Fibroblast of lung (primary cell): ENCODE measurements at places on chromosomes 2 and 18. TPM values are rescaled to one million over a fixed set of nuclear protein-coding genes. Genes with fewer than 3 reads are reported as not detected.
A peak's percentile ranks its signal among the peaks of the same experiment; 100 is the strongest.

Gene IGFBP5
- total RNA-seq: 783 and 1,100 TPM in 2 replicates

Gene FOXD4L1
- total RNA-seq: 0.17 and 0.26 TPM in 2 replicates

Gene PAX8
- 0.50 and 0.51 TPM in 2 replicates for total RNA-seq

Gene CGREF1
- total RNA-seq: 2.3 and 10.0 TPM in 2 replicates

Gene LYG2
- total RNA-seq: not detected in 2 replicates

Gene CNTNAP5
- not detected in 2 replicates for total RNA-seq

Gene IL18RAP
- total RNA-seq: under 0.01 TPM in 1 of 2 replicates, not detected in the other

Gene KCNE4
- 11.0 and 25.3 TPM in 2 replicates for total RNA-seq

Gene ABCG5
- not detected in 2 replicates for total RNA-seq

Gene NCKAP5
- 1.0 and 2.6 TPM in 2 replicates for total RNA-seq

Gene ANKRD30B
- under 0.01 and 0.33 TPM in 2 replicates for total RNA-seq

Gene SERPINB13
- total RNA-seq: not detected in 2 replicates

Gene SLC30A3
- under 0.01 TPM in 1 of 2 replicates, not detected in the other for total RNA-seq

Gene GALNT3
- total RNA-seq: 0.26 and 0.66 TPM in 2 replicates

Gene CNRIP1
- total RNA-seq: 34.7 and 39.8 TPM in 2 replicates

Gene MAPRE2
- 8.2 and 18.5 TPM in 2 replicates for total RNA-seq

Gene FAM110C
- total RNA-seq: 0.26 TPM in 1 of 2 replicates, not detected in the other

Gene ANKRD30BL
- not detected in 2 replicates for total RNA-seq

GRCh38 chr2:216490061-216490460, 8.6 kb upstream of the RPL37A start:
- DNase-seq: peak; percentile 81

DNA sequence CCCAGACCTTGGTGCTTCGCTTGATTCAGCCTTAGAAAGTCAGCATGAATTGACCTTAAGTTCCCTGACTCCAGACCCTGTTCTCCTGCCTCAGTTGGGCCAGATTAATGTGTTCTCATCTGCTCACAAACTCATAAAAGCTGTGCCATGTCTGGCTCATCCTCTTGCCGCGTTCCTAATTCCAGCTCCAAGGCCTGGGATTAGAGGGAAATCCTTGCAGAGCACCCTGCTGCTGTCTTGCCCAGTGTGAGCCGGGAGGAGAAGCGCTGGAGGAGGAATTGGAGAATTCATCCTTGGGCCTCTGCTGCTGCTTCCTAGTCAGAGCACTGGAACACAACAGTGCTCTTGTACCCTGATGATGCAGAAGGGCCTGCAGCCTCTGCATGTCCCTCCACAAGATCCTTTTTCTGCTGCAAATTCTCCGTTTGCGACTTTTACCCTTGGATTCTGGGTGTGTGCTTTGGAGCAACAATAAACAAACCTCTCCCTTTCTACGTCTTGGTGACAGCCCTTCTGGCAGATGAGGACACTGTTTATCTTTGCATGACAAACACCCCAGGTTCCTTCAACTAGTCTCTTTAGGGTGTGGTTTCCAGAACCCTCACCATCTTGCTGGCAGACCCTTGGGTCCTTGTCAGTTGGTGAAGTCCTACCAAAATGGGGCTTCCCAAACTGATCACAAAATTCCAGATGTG, 46.9 kb upstream of the CNGA3 start:
- DNase-seq: no peak

- peak; percentile 34 for DNase-seq
Measured at GRCh38 chr18:12839526-12840196, 44.4 kb downstream of the PTPN2 start.

- peak; percentile 55 for DNase-seq
Measured at GRCh38 chr2:135685361-135685760, 56.3 kb upstream of the UBXN4 start.

DNA sequence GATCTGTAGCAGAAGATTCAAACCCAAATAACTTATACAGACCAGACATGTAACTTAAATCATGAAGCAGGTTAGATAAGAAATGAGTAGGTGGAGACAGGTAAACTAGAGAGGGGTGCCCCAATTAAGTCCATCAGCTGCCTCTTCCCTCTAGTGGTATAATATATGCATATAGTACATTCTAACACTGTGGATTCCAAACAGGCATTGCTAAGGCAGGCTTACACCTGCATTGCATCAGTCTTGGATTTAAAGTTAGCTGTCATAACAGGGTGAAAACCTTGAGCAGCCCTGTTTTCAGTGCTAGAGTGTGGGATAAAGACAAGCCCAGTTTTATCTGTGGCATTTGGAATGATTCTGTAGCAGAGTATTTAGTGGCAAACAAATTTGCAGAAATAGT, 63.4 kb downstream of the NYAP2 start:
- DNase-seq: peak; percentile 11

DNA sequence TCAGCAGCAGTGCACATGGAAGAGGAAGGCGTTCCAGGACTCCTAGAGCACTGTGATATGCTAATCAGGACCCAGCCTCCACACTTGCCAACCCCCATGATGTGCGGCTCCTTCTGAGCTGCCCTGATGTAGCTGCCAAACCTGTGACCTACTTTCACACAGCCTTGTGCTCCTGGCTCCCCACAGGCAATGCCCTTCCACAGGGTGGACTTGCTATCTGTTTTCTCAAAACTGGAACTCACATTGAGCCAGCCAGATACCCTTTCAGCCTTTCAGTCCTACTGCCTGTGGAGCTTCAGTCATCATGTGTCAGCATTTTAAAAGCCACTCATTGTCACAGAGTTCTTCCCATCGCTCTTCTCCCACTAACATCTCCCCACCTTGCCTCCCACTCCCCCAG, 181.6 kb downstream of the AFF3 start:
- DNase-seq: no peak

DNA sequence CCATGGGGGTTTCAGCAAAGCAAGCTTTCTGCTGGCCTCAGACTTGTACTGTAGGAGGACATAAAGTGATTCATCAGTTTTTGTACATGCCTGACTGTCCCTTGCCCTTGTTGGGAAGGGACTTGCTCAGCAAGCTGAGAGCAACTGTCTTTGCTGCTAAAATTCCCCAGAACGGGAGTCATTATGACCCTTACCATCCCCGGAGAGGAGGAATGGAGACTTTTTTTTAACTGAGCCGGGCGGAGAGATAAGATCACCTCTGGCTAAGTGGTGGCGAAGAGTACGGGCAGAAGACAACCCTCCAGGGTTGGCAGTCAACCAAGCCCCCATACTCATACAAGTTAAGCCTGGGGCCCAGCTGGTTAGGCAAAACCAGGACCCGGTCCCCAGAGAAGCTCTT, 20.4 kb upstream of the NAGK start:
- DNase-seq: no peak

GRCh38 chr2:165549619-165550018, 80.1 kb downstream of the CSRNP3 start:
- DNase-seq: no peak

GRCh38 chr2:159879051-159879604, 81.1 kb upstream of the CD302 start:
- DNase-seq: peak; percentile 73

DNA sequence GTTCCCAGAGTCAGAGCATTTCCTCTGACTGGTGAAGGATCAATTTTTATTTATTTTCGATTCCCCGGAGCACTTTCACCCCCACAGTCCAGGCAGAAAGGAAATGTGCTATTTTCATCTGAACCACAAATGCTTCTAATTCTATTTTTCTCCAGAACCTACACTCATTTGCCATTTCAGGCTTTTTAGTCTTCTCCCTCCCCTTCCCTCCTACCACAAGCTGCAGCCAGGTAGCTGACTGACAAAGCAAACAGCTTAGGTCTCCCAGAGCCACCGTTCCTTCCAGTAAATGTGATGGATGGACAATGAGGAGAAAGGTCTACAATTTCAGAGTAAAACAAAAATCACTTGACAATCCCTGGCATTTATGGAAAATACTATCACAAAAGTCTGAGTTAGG, 76.9 kb downstream of the KLF7 start:
- DNase-seq: no peak

- DNase-seq: peak; percentile 57
Measured at GRCh38 chr2:38578832-38579231, 23.9 kb downstream of the HNRNPLL start.

GRCh38 chr18:69031571-69031970, 233.7 kb downstream of the CCDC102B start:
- DNase-seq: no peak

- no peak for DNase-seq
Measured at GRCh38 chr2:17375262-17375661, 143.0 kb downstream of the RAD51AP2 start.

GRCh38 chr18:13429884-13430510, 211.4 kb downstream of the LDLRAD4 start:
- no peak for DNase-seq

DNA sequence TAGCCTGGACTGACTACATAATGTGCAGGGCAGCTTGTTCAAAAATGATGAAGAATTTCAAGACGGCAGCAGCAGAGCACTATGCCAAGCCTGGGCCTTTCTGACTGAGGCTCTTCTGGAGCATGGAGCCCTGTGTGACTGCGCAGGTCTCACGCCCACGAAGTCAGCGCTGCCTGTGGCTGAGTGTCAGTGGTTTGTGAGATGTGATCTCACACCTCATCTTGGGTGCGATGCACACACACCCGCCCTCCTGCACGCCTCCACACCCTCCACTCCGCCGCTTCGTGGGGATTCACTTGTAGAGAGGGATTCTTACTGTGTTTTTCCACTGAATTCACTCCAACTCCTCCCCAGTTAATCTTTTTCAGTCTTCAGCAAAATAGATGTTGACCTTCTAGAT, 103.9 kb downstream of the VIT start:
- DNase-seq: no peak

DNA sequence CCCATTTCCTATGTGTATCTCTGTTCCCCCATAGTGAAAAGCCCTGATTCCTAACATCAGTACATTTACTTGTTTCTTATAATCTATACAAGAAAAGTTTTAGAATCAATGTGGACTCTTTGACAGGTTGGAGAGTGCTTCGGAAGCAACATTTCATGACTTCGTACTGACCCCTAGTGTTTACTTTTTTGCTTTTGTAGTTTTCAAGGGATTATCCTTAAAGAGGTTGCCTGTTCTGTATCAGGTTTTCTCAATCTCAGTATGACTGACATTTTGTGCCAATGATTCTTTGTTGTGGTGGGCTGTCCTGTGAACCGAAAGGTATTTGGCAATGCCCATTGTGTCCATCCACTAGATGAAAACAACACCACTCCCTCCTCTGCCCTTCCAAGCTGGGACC, 43.3 kb upstream of the SERPINB2 start:
- peak; percentile 31 for DNase-seq

DNA sequence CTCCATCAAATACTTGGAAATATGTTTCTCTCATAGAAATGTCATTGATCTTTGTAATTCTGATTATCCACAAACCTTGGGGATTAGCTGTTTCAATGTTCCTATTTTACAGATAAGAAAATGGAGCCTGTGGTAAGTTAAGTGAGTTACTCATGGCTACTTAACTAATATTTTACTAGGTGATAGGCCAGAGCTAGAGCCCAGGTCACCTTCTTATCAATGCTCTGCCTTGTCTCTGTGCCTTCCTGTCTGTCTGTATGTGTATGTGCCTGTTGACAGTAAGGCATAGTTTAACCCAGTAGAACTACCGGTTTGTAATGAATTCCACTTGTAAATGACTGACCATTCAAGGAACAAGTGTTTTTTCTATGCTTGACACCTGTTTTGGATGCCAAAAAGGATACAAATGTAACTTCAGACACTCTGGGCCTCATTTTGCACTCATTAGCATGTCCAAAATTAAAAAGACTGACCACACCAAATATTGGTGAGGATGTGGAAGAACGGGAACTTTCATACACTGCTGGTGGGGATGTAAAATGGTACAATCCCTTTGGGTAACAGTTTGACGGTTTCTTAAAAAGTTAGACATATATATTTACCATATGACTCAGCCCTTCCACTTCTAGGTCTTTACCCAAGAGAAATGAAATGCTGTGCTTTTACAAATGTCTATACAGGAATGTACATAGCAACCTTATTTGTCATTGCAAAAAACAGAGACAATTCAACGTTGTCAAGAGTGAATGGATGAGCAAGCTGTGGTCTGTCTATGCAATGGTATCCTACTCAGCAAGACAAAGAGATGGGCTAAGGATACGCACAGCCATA, 19.6 kb upstream of the IL1A start:
- peak; percentile 77 for DNase-seq

DNA sequence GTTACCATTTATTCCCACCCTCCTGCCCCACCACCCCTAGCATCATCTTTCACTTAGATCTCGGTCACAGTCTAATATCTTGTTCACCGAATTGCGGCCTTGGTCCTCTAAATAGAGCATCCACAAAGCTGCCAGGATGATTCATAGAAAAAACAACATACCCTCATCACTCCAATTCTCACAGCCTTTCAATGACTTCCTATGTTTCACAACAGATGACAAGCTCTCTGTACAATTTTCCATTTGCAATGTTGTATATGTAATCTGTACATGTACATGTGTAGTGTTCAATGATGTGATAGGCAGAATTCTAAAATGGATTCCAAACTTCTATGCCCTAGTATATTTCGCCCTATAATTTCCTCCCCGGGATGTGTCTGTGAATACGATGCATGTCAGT, 675.6 kb upstream of the CELF4 start:
- peak; percentile 13 for DNase-seq

GRCh38 chr2:54455131-54455562, 980 bp upstream of the SPTBN1 start:
- DNase-seq: no peak
